CD8-positive, alpha-beta memory T cell (primary cell): ENCODE measurements at places on chromosomes 1 and 21. TPM values are rescaled to one million over a fixed set of nuclear protein-coding genes. Genes with fewer than 3 reads are reported as not detected.

The CELA3B gene
- not detected for total RNA-seq

The FTCD gene
- not detected for total RNA-seq

The SLAMF9 gene
- not detected for total RNA-seq

The LTN1 gene
- 22.1 TPM for total RNA-seq

The C1orf185 gene
- not detected for total RNA-seq

The GJC2 gene
- total RNA-seq: 0.57 TPM

The COA7 gene
- total RNA-seq: 39.8 TPM

The PRKCZ gene
- 13.8 TPM for total RNA-seq

The NUF2 gene
- total RNA-seq: 26.1 TPM

The SETSIP gene
- total RNA-seq: 0.39 TPM

The LRRN2 gene
- total RNA-seq: not detected

The TTC34 gene
- 1.1 TPM for total RNA-seq

The AKT3 gene
- 49.6 TPM for total RNA-seq

The DCST1 gene
- total RNA-seq: not detected

The ZNF692 gene
- 56.0 TPM for total RNA-seq

The S100A14 gene
- not detected for total RNA-seq

The NBPF4 gene
- 0.11 TPM for total RNA-seq

The C8B gene
- total RNA-seq: not detected

The ASAP3 gene
- total RNA-seq: 0.33 TPM

The PLA2G2C gene
- not detected for total RNA-seq

The LENEP gene
- total RNA-seq: 0.72 TPM

The ANGPTL1 gene
- total RNA-seq: not detected

The VTCN1 gene
- total RNA-seq: not detected

The AKR7A2 gene
- 36.4 TPM for total RNA-seq

The CR2 gene
- total RNA-seq: 1.6 TPM

The ENO1 gene
- total RNA-seq: 3,105 TPM

The LHX8 gene
- total RNA-seq: not detected

The DPT gene
- not detected for total RNA-seq

The UMODL1 gene
- not detected for total RNA-seq

The ADORA1 gene
- not detected for total RNA-seq
